ENCODE measurements at places on chromosomes 11 and 22. TPM values are rescaled to one million over a fixed set of nuclear protein-coding genes. Genes with fewer than 3 reads are reported as not detected.

Gene MRGPRG
- total RNA-seq, result not detected

Gene DGCR6
- total RNA-seq, result 1.8 TPM

Gene RTN4RL2
- total RNA-seq, result 0.90 TPM

Gene KDM4E
- total RNA-seq, result not detected

Gene STK33
- 1.1 TPM for total RNA-seq

Gene HBD
- 4.8 TPM for total RNA-seq

Gene SEPTIN5
- total RNA-seq, result 18.4 TPM

Gene SULT4A1
- total RNA-seq, result 0.49 TPM

Gene MS4A1
- not detected for total RNA-seq

Data from fibroblast of the aortic adventitia (primary cell).